ENCODE measurements at places on chromosomes 1 and 21. TPM values are rescaled to one million over a fixed set of nuclear protein-coding genes. Genes with fewer than 3 reads are reported as not detected.

GRCh38 chr1:86289161-86289560 is 107.0 kb downstream of the ODF2L start:
- DNase-seq, result no peak

DNA sequence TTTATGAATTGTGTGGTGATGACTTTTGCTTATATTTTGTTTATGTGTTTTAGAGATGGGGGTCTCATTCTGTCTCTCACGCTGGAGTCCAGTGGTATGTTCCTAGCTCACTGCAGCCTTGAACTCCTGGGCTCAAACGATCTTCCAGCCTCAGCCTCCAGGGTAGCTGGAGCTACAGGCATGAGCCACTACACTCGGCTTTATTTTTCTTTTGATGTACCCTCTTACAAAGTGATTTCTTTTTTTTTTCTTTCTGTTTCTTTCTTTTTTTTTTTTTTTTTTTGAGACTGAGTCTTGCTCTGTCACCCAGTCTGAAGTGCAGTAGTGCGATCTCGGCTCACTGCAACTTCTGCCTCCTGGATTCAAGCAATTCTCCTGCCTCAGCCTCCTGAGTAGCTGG is 46.8 kb downstream of the CD247 start:
- no peak for DNase-seq

Gene MR1
- 2.5 TPM for total RNA-seq

- DNase-seq, result peak; percentile 21
These were observed 918.2 kb upstream of the ADGRL2 start for GRCh38 chr1:80882553-80882952.

- no peak for DNase-seq
These were observed 66.7 kb downstream of the GLIS1 start for GRCh38 chr1:53672243-53672642.

GRCh38 chr1:14804626-14805025 is 206.1 kb downstream of the KAZN start:
- no peak for DNase-seq

GRCh38 chr1:212754680-212755079 is 36.9 kb downstream of the NSL1 start:
- DNase-seq, result no peak

DNA sequence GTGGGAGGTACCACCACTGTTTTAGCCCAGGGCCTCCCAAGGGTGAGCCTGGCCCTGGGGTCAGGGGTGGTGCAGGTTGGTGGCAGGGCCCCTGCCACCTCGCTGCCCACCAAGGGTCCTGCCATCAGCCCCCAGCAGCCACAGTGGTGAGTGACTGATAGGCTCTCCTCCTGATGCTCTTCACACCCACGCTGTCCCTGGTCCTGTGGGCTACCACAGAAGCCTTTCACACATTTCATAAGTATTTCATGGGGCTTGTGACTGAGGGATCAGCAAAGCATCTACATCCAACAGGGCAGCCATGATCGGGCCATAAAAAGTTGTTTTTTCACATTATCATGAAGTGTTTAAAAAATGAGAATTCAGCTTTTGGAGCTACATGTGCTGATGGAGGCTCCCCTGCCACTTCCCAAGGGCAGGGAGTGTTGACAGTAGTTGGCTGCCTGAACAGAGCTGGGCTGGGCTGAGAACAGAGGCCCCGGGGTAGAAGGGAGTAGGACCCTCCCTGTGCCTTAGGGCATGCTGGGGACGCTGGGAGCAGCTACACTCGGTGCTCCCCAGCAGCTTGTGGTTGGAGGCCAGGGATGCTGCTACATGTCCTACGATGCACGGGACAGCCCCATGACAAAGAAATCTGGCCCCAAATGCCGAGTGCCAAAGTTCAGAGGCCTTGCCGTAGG is 73.1 kb upstream of the TMEM51 start:
- DNase-seq, result no peak

GRCh38 chr1:170910273-170910672 is 25.1 kb upstream of the MROH9 start:
- no peak for DNase-seq
